ENCODE measurements at places on chromosomes 5 and 9.

GRCh38 chr5:135829179-135829578 is 5.3 kb upstream of the SLC25A48 start:
- no peak for DNase-seq

DNA sequence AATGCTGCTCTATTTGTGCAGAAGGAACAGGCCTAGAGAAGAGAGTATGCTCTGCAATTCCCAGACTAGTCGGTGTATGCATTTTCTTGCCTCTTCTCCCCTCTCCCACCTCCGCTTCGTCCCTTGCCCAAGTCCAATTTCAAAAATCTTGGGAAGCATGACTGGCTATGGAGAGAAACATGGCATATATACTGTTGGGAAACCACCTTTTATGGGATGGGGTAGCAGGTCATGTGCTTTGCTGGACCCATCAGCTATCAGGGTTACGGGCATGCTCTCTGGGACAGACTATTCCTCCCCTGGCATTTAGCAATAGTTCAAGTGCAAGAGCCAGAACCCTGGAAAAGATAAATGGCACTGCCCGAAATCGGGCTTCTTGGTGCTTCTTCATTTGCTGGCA is 12.0 kb downstream of the ISL1 start:
- DNase-seq: no peak

DNA sequence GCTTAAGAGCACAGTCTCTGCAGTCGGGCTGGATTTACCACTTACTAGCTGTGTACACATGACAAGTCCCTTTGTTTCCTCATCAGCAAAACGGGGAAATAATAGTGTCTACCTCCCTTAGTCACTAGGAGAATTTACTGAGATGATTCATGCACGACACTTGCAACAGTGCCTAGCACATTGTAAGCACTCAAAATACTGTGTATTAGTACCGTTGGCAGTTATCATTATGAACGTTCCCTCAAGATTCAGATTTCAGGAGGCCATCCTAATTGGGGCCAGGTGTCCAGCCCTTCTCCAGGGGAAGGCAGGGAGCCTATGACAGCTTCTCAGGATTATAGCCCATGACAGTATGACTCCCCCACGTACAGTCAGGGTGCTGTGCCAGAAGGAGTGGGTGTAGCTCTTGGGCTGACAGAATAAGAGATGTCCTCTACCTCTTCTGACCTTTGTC is 164.3 kb downstream of the DOCK2 start:
- peak; percentile 45 for DNase-seq

DNA sequence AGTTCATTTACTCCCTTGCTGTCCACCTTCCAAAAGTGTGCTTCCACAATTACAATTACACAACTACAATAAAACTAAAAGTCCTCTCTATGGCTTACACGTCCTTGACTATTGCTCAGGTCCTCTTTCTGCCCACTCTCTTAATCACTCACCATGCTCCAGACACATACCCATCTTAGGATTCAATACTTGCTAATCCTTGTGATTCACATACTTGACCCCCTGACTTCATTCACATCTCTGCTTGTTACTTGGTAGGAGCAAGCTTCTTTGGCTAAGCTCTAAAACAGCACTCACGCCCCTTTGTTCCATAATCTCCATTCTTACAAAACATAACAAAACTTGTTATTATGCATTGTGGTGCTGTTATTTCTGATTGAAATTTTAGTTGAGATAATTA is 215.8 kb downstream of the EDIL3 start:
- DNase-seq: no peak

DNA sequence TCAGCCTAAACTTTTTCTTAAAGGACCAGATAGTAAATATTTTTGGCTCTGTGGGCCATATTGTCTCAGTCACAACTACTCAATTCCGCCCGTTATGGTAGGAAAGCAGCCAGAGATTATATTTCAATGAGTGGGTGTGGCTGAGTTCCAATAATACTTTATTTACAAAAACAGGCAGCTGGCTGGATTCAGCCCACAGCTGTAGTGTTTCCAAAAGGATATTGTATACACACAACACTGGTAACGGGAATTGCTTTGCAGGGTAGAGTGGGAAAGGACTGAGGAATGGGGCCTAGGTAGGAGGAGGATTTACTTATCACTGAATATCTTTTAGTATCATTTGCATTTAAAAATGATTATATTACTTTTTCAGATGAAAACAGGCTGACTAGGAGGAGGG is 21.0 kb downstream of the GCNT4 start:
- DNase-seq: no peak

- no peak for DNase-seq
Measured at GRCh38 chr9:121616123-121616755, 35.2 kb upstream of the DAB2IP start.

- DNase-seq: peak; percentile 27
Measured at GRCh38 chr5:64165500-64166200, at the start of gene RNF180. Gene RNF180 (plus strand): TSS chr5:64165843. CDS start chr5:64200808, 34,965 bp downstream.

DNA sequence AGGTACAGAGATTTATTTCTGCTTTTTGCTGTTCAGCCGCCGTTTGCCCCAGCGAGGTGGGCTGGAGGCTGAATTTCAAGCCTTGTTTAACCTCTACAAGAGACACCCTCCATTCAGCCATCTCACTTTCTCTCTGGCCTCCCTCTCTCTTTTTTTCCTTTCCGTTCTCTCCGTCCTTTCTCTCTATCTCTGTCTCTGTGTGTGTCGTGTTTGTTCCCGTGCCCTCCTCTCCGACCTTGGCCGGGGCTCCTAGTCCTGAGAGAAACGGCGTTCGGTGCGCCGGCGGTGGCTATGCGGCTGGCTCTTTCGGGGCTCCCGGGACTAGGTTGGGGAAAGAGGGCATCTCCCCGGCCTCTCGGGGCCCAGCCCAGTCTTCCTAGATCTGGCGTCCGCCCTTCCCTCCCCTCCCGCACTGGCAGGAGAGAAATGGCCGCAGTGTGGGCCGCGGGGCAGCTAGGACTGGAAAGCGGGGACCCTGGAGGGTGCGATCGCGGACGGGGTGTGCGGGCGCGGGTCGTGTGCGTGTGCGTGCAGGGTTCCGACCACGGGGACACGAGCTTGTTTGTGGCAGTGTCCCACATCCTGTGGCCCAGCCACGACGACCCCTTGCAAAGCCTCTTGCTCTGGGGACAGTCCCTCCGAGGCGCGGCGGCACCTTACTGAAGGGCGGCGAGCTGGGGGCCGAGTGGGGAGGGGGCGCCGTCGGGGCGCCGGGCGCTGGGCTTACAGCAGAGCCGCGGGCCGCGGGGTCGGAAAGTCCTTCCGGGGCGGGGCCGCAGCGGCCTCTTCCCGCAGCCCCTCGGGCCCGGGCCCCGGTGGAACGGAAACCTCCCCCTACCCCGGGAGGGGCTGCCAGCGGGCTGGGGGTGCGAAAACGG is 5.7 kb downstream of the LHX2 start:
- no peak for DNase-seq

GRCh38 chr9:10678790-10679189 is 66.0 kb upstream of the PTPRD start:
- DNase-seq: no peak
